Omental fat pad (tissue), 4 donors: ENCODE measurements at places on chromosomes 1 and 21.

DNA sequence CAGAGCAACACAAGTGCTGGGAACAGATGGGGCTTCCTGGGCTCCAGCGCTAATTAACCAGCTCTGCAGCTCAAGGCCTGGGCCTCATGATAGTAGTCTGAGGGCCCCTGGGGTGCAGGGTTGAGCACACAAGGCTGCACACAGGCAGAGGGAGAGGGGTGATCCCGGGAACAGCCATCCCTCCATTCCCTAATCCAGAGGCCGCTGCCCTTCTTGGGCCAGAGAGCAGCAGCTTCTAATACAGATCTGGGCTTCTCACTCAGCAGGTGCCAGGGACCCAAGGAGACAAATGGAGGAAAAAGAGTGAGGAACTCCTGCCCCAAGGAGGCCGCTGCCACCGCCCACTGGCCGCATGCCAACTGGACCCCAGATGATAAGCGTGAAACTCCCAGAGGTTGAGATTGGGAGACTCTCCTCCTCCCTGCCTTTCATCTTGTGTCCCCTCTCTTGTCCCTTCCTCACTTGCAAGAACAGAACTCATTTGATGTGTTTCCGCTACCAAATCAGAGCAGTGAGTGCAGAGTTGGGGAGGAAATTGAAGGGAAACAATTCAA lies 58.0 kb upstream of the IFNAR2 start:
- no peak for DNase-seq

DNA sequence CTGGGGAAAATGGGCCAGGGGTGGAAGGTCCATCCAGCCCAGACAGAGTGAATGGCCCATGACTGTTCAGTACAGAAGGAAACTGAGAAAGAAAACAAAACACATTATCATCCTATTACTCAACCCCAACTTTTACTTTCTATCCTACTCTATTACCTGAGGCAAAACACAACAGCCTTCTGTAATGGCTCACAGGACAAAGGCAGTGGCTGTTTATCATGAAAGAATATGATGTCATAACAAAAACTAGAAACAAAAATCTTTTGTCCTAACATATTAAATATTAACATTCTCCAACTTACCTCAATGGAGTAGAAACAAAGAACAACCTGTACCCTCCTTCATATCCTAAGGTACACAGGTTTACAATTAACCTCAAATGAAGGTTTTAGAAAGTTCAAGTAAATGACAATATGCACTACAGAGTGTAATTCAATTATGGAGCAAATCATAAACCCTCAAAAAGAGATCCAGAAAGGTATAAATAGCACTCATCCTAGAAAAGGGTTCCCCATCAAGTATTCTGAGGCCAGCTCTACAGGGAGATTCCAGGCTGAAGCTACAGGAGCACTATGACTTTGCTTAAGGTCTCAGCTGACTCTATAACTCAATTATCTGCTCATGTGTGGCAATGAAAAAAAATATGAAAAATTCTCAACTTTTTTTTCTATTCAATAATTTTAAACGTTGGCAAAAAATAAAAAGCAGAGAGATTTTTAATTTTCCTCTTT lies 15.1 kb downstream of the ELK4 start:
- no peak for DNase-seq

- no peak for DNase-seq
Measured at GRCh38 chr1:16020325-16020724, 1.5 kb upstream of the CLCNKA start.

- no peak for DNase-seq
Measured at GRCh38 chr1:155272466-155273342, 600 bp downstream of the CLK2 start.

DNA sequence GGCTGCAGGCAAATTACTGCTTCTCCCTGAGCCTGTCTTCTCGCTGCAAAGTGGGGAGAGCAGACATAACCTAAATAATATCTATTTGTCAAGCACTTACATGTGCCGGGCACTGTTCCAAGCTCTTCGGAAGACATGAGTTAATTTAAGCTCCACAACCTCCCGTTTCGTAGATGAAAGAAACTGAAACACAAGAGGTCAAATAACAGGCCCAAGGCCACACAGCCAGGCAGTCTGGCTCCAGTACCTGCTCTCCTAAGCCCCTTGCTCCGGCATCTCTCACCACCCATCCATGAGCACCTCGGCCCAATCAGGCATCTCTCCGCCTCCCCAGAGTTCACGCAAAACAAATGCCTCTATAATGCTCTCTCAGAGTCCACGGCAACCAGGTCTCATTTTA lies 65.4 kb downstream of the TAS1R2 start:
- no peak for DNase-seq

DNA sequence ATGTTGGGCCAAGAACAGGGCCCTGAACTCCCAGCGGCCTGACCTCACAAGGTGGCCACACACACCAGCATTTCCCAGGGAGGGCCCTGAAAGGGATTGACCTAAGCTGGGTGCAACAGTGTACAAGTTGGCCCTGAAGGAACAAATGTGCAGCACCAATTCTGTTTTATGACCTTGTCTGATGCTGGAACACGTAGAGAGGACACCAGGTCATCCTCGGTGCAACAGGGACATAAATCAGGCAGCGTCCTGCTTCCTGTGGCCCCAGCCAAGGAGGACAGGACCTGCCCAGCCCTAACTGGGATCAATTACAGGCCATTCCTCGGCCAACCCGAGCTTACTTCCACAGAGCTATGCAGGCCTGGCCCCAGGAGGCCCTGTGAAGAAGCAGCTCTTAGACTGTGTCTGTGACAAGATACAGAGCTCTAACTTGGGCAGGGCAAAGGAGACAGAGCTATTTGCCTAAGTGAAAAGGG lies 12.8 kb upstream of the PHC2 start:
- DNase-seq: no peak
